ENCODE measurements at places on chromosomes 3 and 15. TPM values are rescaled to one million over a fixed set of nuclear protein-coding genes. Genes with fewer than 3 reads are reported as not detected.

The MESP2 gene
- 0.45 TPM for total RNA-seq

- H3K27me3 ChIP-seq = no peaks in the 10 kb centered on the region
- H3K36me3 ChIP-seq = no peaks in the 10 kb centered on the region
- no peaks in the 10 kb centered on the region for H3K4me1 ChIP-seq
- no peak overlapping the region for H3K4me3 ChIP-seq
- H3K27ac ChIP-seq = no peak overlapping the region
- no peak for DNase-seq
Measured at GRCh38 chr3:15753056-15753710, 44.6 kb downstream of the ANKRD28 start.

DNA sequence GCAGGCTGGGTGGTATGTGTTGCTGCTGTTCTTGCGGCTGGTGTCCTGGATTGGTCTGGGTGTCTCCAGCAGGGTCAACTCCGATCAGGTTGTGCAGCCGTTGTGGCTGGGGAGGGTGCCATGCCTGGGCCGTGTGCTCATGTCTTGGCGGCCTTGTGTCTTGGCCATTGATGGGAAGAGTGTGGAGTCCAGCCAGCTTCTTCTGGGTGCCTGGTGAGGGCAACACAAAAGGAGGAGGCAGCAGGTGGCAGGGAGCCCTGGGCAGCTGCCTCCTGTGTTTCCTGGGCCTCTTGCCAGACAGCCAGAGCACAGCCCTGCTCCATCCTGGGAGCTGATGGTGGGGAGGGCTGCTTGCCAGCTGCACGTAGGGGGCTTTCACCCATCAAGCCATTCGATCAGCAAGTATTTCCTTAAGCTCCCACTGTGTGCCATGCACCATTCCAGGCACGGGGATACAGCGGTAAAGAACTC lies 4.3 kb downstream of the CHAC1 start:
- DNase-seq = peak; percentile 58
- no peak overlapping the region for H3K4me3 ChIP-seq
- H3K27me3 ChIP-seq = no peaks in the 10 kb centered on the region
- no peaks in the 10 kb centered on the region for H3K36me3 ChIP-seq
- peaks cover 14% of the 10 kb centered on the region for H3K4me1 ChIP-seq

DNA sequence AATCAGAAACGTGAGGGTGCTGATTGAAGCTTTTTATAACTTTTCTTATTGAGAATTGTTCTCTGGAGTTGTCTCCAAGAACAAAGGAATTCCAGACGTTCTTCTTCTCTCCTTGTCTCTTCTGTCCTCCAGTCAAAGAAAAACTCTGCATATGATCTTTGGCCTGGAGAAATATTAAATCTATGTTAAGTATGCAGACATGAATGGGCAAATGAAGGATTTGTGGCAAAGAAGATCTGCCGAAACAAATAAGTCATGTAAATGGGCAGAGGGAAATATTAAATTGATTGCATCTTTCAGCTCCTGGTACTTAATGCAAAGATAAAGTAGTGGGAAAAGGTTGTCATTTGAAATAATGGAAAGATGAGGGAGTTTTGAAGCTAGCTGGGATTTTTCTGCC lies 74.9 kb downstream of the IGF1R start:
- no peak for DNase-seq
- H3K27me3 ChIP-seq = no peaks in the 10 kb centered on the region
- H3K27ac ChIP-seq = no peak overlapping the region
- no peak overlapping the region for H3K4me3 ChIP-seq
- no peaks in the 10 kb centered on the region for H3K36me3 ChIP-seq

DNA sequence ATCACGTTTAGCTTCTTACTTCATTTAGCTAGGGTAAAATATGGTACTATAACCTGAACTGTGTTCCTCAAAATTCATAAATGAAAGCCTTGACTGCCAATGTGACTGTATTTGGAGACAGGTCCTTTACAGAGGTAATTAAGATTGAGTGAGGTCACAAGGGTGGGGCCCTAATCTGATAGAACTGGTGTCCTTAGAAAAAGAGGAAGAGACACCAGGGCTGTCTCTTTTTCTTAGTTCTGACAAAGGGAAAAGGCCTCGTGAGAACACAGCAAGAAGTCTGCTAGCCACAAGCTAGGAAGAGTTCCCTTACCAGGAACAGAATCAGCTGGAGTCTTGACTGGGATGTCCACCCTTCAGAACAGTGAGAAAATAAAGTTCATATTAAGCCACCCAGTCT lies 162.7 kb downstream of the GMNC start:
- H3K27ac ChIP-seq = no peak overlapping the region
- no peak overlapping the region for H3K4me3 ChIP-seq
- H3K4me1 ChIP-seq = no peaks in the 10 kb centered on the region
- DNase-seq = no peak

DNA sequence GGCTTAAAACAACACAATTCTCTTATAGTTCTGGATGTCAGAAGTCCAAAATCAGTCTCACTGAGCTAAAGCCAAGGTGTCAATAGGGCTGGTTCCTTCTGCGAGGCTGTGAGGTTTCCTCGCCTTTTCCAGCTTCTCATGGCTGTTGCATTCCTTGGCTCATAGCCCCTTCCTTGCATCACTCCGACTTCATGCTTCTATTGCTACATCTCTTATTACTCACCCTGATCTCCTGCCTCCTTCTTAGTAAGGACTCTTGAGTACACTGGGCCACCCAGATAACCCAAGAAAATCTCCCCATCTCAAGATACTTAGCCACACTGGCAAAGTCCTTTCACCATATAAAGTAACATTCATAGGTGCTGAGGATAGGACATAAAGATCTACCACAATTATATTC lies 193.9 kb downstream of the ADAMTS17 start:
- no peak for DNase-seq
- H3K4me1 ChIP-seq = no peaks in the 10 kb centered on the region
- H3K27me3 ChIP-seq = no peaks in the 10 kb centered on the region
- H3K36me3 ChIP-seq = no peaks in the 10 kb centered on the region
- H3K27ac ChIP-seq = no peak overlapping the region

DNA sequence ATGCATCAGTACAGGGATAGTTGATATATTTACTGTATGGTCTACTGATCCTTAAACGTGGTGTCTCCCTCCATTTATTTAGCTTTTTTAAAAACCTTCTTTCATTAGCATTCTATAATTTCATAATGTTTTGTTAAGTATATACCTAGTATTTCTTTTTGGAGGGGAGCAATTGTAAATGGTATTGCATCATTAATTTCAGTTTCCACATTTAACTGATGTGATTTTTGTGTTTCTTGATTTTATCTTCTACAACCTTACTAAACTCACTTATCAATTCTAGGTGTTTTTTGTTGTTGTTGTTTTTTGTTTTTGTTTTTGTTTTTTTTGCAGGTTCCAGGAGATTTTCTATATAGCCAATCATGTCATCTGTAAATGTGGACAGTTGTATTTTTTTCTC lies 18.4 kb downstream of the GOLGA6L1 start:
- H3K4me1 ChIP-seq = no peaks in the 10 kb centered on the region
- no peak overlapping the region for H3K4me3 ChIP-seq
- no peaks in the 10 kb centered on the region for H3K27me3 ChIP-seq
- no peak overlapping the region for H3K27ac ChIP-seq

All from colonic mucosa (tissue), 4 donors.